ENCODE measurements at places on chromosomes 11 and 22.

- peak; percentile 27 for DNase-seq
Observed at GRCh38 chr11:95682552-95682951, 107.0 kb downstream of the FAM76B start.

- DNase-seq: no peak
Observed at GRCh38 chr22:38819387-38819940, 24.4 kb downstream of the NPTXR start.

DNA sequence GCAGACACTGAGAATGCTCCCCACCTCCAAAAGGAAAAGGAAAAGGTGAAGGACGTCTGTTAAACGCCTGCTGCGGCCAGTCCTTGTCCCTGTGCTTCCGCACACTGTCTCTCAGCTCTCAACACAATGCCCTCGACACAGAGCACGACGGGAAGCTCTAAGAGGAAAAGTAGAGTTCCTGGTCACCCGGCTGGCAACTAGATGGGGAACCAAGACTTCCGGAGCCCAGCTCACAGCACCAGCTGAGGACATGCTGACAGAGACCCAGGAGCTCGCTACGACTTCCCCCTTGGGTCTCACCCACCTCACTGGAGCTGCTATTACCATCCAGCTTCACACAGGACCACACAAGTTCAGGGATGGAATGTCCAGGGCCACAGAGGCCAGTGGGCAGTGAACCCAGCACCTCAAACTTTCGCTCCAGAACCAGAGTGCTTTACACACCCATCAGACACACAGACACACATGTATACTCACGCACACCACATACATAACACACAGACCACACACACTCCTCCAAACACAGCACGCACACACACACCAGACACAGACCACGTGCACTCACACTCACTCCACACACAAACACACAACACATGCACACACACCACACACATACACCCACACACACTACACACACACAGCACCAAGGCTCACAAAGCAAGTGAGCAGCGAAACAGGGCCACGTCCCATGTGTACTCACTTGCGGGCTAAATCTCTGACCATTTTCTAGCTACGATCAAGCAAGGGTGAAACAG is 9.6 kb downstream of the SULT4A1 start:
- DNase-seq: no peak

DNA sequence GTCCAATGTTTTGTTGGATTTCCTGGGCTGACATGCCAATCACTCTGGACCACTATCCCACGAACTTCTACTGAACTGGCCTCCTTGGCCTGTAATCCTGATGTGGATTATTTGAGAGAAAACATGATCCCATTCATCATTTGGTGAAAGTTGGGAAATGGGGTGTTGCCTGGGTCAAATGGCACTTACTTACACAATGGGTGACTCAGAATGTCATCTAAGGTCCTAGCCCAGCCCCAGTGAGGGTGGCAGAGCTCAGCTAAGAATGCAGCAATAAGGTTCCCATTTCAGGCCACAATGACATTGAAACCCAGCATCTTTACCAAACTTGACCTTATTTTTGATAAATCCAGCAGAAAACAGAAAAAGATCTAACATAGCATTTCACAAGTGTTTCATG is 8.0 kb upstream of the DSCAML1 start:
- DNase-seq: peak; percentile 59

GRCh38 chr11:92764128-92764527 is 205.3 kb upstream of the MTNR1B start:
- no peak for DNase-seq

- peak; percentile 88 for DNase-seq
Observed at GRCh38 chr11:74696939-74697675, 34.1 kb downstream of the CHRDL2 start.

- no peak for DNase-seq
Observed at GRCh38 chr22:50015451-50016307, 3.1 kb upstream of the IL17REL start.

- peak; percentile 33 for DNase-seq
Observed at GRCh38 chr22:45602824-45603595, 68.6 kb upstream of the ATXN10 start.

GRCh38 chr11:126219547-126219946 is 8.0 kb downstream of the FAM118B start:
- no peak for DNase-seq

- DNase-seq: no peak
Observed at GRCh38 chr11:116865696-116866095, 28.3 kb upstream of the APOA1 start.

DNA sequence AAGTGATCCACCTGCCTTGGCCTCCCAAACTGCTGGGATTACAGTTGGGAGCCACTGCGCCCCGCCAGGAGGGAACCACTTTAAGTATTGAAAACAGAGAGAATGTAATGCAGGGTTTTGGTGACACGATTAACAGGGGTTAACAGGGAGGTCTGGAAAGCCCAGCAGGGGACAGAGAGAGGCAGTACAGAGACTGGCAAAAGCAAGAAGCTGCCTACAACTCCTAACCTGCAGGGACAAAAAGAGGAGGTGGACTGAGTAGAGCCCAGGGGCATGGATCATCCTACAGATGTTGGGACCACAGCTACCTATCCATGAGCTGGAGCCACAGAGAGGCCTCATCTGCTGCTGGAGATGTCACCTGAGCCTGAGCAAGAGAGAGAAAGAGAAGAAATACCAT is 1.7 kb upstream of the SPINDOC start:
- no peak for DNase-seq

DNA sequence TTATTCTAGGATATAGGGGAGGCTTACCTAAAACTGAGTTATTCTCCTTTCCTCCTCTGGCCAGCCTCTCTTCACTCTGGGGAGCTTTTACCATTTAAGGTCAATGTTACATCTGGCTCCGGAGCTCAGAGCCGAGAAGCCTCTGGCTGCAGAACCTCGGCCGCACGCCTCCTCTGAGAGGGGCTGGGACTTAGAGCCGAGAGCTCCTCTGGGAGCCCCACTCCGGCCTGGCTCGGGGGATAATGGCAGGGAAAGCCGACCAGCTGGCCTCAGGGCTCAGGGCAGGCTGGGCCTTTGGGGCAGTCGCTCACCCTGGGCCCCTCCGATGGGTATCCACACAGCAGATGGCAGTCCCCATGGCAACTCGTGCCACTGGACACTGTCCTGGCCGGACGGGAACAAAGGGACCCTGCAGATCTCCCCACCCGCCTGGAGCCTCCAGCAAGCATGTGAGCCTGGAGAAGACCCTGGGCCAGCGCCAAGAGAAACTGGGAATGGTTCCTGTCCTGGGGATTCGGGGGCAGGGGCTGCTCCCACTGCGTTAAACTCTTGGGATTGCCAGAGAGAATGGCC is at the start of gene IRAG1:
TSS of gene IRAG1 (minus strand) at position 247 of the 573 bp plus-strand sequence. CDS start at position 94, 153 bp downstream.
- DNase-seq: no peak

DNA sequence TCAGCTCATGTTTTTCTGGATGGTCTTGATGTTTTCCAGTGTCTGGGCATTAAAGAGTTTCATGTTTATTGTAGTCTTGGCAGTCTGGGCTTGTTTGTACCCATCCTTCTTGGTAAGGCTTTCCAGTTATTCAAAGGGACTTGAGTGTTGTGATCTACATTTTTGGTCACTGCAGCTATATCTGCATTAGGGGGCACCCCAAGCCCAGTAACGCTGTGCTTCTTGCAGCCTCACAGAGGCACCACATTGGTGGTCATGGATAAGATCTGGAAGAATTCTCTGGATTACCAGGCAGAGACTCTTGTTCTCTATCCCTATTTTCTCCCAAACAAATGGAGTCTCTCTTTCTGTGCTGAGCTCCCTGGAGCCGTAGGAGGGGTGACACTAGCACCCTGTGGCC is 451.5 kb upstream of the FAT3 start:
- peak; percentile 44 for DNase-seq

DNA sequence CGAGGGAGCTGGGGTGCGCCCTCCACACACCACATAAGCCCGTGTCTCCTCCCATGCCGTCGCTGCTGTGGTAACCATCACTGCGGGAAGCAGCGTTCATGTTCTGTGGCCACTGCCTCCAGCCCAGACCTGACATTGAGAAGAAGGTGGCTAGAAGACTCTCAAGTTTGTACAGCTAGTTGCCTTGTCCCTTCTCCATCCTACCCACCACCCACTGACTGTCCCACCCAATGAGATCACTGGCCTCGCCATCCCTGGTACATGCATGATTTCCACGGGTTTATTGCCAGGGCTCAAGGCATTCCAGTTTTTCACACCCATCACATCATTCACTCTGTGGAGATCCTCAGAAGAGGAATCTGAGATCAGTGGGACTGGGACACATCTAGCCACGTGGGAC is 33.0 kb downstream of the AHNAK start:
- no peak for DNase-seq

- no peak for DNase-seq
Observed at GRCh38 chr11:79182794-79183193, 258.0 kb downstream of the TENM4 start.

DNA sequence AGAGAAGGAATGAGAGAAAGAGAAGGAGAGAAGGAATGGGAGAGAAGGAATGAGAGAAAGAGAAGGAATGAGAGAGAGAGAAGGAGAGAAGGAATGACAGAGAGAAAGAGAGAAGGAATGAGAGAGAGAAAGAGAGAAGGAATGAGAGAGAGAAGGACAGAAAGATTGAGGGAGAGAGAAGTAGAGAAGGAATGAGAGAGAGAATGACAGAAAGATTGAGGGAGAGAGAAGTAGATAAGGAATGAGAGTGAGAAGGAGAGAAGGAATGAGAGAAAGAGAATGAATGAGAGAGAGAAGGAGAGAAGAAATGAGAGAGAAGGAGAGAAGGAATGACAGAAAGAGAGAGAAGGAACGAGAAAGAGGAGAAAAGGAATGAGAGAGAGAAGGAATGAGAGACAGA is 34.1 kb upstream of the APOL5 start:
- DNase-seq: no peak

DNA sequence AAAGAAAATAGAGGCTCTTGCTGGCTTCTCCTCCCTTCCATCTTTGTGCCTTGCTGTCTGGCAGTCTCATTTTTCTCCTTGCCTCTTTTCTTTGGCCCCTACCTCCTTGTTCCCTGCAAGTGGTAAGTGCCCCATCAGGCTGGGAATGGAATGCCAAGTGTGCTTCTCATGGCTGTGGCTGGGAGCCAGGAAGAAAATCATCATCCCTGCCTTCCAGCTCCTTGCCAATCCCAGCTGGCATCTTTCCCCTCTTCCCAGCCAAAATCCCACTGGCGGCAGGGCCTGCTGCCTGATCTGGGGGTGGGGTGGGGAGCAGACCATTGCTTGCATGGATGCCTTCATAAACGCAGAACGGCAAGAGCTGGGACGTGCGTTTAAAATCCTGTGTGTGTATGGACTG is 27.0 kb upstream of the SLC25A18 start:
- peak; percentile 2 for DNase-seq

GRCh38 chr11:117900121-117900648 is 23.7 kb upstream of the FXYD6 start:
- no peak for DNase-seq

DNA sequence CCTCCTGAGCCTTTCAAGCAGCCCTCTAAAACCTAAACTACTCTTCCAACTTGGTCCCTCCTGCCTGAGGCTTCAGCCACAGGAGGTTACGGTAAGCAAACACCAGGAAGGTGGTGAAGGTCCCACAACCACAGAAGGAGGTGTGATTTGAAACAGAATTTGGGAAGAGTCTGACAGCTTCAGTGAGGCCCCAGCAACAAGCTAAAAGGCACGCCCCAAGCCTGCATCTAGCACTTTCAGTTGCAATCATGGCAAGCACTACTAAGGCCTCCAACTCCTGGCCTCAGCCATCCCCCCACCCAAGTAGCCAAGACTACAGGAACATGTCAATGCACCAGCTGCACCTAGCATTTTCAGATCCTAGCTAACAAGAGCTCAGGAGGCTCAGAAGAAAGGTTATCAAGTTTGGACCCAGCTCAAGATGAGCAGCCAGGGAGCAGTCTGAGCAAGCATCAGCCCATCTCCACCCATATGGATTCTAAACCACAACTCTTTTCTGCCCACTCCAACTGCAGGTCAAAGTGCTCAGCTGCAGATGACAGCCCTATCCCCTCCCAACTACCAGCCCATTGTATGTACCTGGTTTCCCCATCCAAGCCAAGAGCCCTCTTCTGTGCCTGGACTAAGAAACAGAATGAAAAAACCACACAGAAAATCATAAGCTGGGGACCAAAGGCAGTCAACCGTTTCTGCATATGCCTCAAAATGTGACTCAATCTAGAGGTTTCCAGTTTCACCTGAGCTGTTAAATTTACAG is 10.4 kb upstream of the AHNAK start:
- DNase-seq: no peak

DNA sequence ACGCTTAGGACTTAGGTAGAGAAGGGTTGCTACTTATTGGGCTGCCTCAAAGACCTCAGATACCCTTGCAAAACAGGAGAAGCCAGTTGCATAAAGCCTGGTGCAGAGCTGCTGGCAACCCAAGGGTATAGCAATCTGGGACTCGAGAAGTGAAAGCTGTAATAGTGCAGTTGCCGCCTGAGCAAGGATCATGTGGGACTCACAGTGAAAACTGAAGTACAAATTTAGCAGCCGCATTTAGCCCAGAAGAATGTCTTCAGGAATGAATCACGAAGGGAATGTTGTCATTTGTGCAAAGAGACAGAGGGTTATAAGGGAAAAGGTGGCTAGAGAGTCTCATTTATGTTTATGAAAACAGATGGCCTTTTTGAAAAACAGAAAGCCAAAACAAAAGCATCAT is 267.2 kb downstream of the TENM4 start:
- peak; percentile 49 for DNase-seq

DNA sequence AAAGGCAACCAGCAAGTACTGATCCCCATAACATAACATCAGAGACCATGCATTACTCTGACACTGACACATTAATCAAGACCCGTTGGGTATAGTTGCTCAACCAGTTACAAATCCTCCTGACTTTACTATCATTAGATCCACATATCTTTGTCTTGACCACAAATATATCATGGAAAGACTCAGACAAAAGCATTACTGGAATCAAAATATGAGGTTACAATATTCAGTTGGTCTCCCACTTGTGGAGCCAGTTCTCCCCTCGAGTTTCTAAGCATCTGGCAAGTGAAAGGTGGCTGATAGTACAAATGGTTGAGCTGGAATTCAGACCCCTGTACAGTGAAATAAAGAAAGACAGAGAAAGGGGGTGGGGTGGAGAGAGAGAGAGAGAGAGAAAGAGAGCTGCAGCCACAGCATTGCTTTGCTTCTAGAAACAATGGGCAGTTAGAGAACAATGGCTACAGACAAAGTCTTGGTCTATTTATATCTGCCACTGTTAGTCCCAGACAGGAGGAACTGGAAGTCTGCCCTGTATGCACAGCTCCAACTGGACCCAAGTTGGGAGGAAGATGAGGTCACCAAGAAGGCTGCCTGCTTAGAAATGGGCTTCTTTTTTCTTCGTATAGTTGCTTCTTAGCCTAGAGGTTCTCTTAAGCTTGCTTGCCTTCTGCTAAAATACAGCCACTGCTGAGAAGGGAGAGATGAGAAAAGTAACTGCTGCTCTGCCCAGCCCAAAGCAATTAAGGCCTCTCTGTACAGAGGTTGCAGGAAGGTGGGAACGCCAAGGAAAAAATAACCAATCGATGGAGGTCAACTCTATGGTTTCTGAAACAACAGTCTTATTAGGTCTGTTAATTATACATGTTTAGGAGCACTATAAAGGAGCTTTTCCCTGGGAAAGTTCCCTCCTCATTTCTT is 85.5 kb downstream of the ETS1 start:
- DNase-seq: peak; percentile 83

- DNase-seq: no peak
Observed at GRCh38 chr22:45531441-45532234, 29.0 kb downstream of the FBLN1 start.
